Stimulated activated CD4-positive, alpha-beta T cell treated with anti-CD3 and anti-CD28 coated beads, Interleukin-2, amount 100 ng/mL, for 4 hours (primary cell): ENCODE measurements at places on chromosomes 5 and 9.

DNA sequence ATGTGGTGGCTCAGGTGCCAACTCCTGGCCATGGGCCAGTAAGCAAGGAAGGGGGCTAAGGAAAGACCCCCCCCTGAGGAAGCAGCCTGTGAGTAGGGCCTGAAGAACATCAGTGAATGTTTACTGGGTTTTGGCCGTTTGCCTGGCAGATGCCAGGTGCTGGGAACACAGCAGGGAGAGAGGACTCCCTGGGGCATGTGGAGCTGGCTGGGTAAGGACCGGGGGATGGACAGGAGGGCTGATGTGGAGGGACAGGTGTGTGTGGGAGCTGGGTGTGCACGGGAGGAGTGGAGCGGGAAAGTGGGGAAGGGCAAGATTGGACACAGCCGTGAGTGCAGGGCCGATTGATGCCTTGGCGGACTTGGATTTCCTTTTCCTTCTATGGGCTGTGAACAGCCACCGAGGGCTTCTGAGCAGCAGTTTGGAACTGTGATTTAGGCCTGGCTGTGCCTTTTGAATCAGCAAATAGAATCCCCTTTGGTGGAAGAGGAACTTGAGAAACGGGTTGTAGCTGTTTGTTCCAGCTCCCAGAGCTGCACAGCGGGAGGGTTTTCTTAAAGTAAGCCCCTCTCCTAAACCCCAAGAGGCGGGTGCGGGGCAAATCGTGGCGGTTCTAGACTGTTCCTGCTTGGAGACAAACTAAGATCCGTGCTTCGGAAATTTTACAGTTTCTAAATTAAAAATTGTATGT is 3.1 kb downstream of the HMCN2 start:
- DNase-seq, result no peak

DNA sequence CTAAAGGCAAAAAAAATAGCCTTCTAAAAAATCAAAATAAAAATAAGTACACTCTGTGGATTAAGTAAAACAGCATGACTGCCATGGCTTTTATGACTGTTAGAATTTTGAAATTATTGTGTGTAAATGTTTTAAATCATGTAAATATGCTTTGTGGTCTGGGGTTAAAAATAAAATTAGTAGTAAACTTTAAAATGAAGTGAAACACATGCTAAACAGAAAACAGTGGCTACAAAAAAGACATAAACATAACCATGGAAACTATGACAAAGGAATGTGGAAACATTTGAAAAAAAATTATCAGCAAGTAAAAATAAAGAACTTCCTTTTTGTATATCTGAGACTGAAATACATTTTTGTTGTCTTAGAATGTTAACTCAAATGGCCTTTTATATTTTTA is 134.5 kb upstream of the SPEF2 start:
- no peak for DNase-seq

DNA sequence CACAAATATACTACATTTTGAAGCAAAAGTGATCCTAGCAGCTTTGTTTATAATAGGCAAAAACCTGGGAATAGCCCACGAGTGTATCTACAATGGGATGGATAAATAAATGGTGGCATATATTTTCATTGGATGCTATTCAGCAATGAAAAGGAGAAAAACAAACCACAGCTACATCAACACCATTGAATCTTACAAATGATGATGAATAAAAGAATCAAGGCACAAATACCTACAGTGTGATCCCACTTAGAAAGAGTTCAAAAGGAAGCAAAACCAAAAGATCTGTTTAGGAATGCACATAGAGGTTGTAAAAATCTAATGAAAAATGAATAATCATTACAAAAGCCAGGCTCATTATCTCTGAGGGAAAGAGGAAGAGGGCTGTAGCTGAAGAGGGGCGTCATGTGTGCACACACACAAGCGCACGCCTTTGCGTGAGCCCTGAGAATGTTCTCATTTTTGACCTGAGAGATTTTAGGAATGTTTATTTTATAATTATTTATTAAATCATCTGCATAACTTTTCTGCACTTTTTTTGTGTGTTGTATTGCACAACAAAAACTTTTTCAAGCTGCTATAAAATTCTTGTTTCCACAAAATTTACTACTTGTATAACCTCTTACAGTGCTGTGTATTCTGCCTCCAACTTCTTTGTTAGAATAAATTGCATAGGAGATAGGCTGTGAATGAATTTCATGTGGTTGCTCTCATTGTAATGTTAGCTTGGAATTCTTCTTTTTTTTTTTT is 5.9 kb upstream of the RHOBTB3 start:
- no peak for DNase-seq

DNA sequence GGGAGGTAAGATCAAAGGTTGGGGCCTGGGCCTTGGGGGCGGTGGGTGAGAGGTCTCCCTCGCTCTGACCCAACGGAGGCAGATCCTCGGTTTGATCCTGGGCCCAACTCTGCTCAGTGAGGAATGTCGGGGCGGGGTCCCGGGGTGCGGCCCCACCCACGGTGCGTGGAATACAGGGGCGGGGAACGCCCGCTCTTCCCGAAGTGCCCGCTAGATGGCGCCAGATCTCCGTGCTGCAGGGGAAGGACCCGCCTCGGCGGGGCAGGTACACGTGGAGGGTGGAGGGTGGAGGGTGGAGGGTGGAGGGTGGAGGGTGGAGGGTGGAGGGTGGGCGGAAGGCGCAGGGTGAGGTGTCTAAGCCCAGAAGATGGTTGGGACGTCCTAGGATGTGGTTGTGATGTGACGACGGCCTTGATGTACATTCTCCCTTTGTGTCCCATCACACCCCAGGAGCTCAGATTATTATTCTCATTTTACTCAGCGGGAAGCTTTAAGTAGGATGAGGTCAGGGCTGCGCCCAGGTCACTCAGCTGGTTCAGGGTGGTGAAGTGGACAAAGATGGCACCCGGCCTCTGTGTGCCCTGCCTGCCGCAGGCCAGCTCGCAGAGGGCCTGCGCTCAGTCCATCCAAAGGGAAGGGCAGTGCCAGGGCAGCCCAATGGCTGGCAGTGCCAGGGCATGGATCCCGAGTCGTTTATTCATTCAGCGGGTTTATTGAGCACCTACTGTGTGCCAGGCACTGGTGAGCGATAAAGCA is 9.4 kb upstream of the RPS14 start:
- peak; percentile 82 for DNase-seq

- DNase-seq, result no peak
Observed at GRCh38 chr5:85132269-85132668, 747.6 kb upstream of the EDIL3 start.

GRCh38 chr5:73552642-73553041 is 12.8 kb downstream of the ANKRA2 start:
- DNase-seq, result no peak

DNA sequence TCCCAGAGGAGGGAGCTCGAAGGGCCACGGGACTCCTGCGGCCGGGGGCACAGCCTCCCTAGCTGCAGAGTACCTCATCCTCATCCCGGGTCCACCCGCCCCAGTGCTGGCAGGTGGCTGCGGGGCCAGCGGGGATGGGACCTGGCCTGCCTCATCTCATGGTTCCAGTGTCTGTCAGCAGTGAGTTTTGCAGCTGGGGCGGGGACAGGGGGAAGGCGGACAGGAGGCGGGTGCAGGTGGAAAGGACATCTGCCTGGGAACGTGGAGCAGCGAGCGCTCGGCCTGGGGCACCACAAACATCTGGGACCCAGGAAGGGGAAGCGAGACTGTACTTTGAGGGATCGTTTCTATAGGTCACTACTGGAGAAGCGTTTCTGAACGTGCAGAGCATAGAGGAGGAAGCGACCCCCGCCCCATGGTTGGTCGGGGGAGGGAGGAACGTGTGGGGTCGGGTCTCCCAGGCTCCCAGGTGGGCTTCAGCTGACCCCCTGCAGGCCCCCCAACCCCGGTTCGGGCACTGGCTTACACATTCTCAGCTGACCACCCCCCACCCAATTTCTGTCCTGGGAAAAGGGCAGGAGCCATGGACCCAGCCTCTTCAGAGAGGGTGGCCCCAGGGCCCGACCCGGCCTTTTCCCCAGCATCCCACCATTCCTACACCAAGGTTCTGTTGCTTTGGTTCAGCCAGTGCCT is 56.5 kb upstream of the NOTCH1 start:
- DNase-seq, result no peak

- no peak for DNase-seq
Observed at GRCh38 chr5:136457390-136458013, 92.2 kb upstream of the TRPC7 start.

DNA sequence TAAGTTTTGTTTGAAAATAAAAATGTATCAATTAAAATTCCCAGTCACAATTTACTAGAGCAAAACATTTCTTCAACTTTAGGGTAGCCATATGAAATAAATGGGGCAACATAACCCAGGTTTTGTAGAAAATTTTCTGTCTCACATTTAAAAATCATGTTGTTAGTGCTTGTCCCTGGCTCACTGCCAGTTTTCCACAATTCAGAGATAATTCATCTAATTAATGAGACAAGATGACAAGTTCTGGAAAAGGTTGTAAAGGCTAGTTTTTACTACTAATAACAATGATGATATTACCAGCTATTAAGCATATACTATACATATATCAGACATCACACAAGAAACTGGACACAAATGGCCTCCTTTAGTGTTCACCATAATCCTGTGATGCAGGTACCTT is 45.9 kb downstream of the MEGF9 start:
- DNase-seq, result no peak

DNA sequence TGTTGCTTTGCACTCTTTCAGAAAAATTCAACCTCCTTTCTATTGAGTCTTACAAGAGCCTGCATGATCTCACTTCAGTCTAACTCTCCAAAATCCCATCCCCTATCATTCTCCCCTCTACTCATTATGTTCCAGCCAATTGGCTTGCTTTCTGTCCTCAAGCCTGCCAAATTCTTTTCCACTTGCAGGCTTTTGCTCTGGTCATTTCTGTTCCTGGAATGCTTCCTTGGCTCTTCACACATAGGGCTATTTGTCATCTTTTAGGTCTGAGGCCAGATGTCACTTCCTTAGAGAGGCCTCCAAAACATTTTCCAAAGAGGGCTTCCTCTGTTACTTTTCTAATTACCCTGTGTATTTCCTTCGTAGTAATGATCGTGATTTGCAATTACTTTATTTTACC is 11.8 kb upstream of the CHD1 start:
- no peak for DNase-seq

- DNase-seq, result peak; percentile 12
Observed at GRCh38 chr5:98933445-98934072, 4.8 kb upstream of the CHD1 start.

- no peak for DNase-seq
Observed at GRCh38 chr5:174293481-174293880, 248.0 kb downstream of the NSG2 start.

GRCh38 chr5:74581988-74582365 is 58.6 kb downstream of the ENC1 start:
- no peak for DNase-seq

DNA sequence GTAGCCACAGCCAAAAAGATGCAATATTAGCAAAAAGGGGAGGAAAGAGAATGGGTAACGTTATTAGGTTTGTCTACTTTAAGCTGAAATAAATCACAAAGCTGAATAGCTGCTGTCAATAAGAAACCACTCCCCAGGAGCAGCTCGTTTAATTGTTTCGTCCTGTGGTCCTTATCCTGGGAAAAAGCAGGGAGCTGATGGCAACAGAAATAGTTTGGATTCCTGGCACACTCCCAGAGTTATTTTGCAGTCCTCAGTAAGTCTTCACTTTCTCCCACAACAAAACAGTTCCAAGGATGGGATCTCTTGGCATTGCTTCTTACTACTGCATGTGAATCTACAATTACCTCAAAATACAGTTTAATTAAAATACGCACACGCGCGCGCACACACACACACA is 28.8 kb downstream of the FRMD3 start:
- no peak for DNase-seq

GRCh38 chr5:54994628-54995027 is 9.2 kb upstream of the ESM1 start:
- no peak for DNase-seq

DNA sequence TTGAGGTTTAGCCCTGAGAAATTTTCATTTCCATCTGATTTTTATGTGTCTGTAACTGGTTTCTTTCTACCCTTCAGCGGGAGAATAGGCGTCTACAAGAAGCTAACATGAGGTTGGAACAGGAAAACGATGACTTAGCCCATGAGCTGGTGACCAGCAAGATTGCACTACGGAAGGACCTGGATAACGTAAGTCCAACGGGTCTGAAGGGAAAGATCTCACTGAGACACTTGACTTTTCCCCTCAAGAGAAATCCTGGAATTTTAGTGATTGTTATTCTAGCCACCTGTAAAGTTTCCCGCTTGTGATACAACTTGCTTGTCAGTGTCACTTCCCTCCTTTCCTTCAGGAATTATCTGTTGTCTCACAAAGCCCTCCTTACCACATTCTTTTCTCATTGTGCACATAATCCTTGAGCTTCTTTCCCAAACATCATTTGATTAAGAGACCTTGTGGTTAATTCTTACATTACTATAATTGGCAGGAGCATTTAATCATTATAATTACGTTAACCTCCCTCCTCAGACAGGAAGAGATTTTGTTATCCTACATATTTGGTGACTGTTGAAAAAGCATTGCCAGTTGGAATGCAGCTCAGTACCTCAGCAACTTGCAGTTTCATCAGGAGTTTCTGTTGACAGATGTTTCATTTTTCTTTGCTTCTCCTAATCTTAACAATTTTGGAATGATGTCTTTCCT is 56.9 kb downstream of the GPR21 start:
- DNase-seq, result no peak

- no peak for DNase-seq
Observed at GRCh38 chr5:111233052-111233374, 8.8 kb downstream of the CAMK4 start.

- DNase-seq, result no peak
Observed at GRCh38 chr5:177475563-177476427, 2.4 kb upstream of the DBN1 start.

GRCh38 chr9:37784291-37784615 is 611 bp downstream of the EXOSC3 start:
- no peak for DNase-seq

- DNase-seq, result no peak
Observed at GRCh38 chr9:117250610-117251215, 164.1 kb downstream of the ASTN2 start.

DNA sequence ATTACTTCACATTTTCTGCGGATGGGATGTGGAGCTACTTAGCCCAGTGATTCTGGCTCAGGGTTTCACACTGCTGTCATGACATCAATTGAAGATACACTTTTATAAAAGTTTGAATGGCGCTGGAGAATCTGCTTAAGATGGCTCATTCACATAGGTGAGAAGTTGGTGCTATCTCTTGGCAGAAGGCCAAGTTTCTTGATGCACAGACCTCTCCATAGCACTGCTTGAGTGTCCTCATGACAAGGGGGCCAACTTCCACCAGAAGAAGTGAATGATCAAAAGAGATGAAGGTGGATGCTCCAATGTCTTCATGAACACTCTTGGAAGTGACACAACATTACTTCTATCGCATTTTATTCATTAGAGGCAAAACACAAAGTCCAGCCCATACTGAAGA is 403.7 kb upstream of the CCNG1 start:
- no peak for DNase-seq

- DNase-seq, result no peak
Observed at GRCh38 chr5:32098291-32098690, 75.8 kb downstream of the GOLPH3 start.

GRCh38 chr9:116312221-116312620 is 158.6 kb downstream of the PAPPA start:
- no peak for DNase-seq

DNA sequence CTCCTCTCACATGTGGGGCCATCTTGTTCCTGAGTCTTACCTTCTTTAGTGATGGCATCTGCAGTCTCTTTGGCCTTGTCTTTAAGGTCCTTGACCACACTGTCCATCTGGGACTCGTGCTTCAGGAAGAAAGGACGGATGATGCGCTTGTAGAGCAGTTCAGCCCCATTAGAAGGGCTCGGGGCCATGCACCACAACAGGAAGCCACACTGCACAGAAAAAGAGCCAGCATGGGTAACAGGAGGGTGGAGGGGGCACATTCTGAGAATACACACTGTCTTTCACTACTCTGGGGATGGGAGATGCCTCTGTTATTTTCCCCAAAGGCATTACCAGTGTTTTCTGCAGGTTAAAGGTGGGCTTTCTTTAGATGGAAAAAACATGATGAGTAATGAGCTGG is 25.9 kb downstream of the SRP19 start:
- DNase-seq, result no peak
